ENCODE measurements at places on chromosomes 1 and 21.
A peak's percentile ranks its signal among the peaks of the same experiment; 100 is the strongest.

DNA sequence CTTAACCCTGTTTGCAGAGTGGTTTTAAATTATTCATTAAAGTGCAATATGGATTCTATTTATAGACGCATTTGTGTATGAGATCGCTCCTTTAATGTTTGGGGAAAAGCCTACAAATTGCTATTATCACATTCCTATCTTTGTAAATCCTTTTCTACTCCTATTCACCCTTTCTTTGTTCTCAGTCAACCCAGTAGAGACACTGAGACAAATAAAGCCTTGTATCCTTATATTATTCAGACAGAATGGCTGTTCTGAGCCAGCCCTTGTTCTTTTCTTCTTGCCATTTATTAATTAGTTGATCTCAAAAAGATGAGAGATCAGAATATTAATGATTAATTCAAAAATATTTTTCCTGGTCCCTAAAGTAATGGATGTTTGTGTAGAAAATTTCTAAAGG is 8.4 kb downstream of the PCBP3 start:
- DNase-seq, result no peak

- no peak for DNase-seq
These were observed 206.4 kb upstream of the FOXD3 start for GRCh38 chr1:63116016-63116415.

DNA sequence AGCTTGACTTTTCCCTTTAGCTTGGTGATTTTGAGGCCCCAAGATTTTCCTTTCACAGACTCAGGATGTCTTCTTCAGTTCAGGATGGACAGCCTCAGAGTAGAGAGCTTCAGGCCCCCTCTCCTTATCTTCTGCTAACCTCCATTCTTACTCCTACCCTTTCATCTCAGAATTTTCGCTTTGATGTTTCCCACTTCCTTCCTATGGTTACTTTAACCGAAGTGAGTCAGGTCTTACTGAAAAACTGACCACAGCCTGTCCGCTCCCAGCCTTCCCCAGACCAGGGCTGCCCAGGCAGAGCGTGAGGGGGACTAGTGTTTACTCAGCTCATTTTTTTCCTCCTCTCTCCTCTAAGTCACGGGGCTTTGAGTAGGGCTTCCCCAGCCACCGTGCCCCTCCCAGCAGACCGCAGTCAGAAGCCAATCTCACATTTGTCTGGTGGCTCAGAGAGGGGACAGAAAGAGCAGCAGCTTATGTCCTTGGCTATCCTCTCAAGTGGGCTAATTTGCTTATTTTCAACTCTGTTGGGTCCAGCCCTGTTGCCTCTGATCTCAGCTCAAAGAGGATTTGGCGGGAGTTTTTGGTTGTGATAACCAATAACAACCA is 4.2 kb upstream of the IL19 start:
- peak; percentile 75 for DNase-seq

- no peak for DNase-seq
These were observed 44.1 kb upstream of the KCND3 start for GRCh38 chr1:112033439-112034120.

- no peak for DNase-seq
These were observed 36.8 kb downstream of the MAB21L3 start for GRCh38 chr1:116147972-116148371.

DNA sequence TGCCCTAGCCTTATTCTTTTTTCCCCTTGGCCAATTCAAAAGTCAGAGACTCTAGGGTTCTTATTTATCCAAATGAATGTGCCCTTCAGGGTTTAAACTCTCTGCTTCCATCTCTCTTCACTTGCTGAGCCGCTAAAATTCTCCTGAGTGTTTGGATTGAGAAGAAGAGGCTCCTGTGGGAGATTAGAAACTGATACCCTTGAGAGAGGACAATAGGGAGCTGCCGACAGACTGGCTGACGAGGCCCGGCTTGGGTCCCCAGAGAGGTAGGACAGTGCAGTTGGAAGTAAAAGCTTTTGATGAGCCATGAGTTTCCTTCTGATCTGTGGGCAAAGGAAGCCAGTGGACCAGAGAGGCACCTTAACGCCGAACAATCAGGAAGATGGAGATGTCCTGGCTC is 41.3 kb upstream of the UBE2U start:
- no peak for DNase-seq

- no peak for DNase-seq
These were observed 15.2 kb upstream of the CDCA8 start for GRCh38 chr1:37677143-37677439.

GRCh38 chr1:212401838-212402582 is 12.7 kb downstream of the PACC1 start:
- DNase-seq, result no peak

DNA sequence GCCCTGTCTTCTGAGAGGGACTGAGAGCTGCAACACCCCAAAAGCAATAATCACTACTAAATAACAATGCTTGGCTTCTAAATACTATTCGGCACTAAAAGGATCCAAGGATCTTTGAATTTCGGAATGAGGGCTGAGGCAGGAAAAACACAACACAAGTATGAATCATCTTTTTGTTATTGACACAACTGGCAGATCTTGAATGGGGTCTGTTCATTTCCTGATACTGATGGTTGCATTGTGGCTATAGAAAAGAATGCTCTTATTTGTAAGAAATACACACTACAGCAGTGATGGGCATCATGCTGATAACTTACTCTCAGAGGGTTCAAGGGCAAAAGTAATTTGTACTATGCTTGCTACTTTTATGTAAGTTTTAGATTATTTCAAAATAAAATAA is 149.2 kb upstream of the PLD5 start:
- no peak for DNase-seq

DNA sequence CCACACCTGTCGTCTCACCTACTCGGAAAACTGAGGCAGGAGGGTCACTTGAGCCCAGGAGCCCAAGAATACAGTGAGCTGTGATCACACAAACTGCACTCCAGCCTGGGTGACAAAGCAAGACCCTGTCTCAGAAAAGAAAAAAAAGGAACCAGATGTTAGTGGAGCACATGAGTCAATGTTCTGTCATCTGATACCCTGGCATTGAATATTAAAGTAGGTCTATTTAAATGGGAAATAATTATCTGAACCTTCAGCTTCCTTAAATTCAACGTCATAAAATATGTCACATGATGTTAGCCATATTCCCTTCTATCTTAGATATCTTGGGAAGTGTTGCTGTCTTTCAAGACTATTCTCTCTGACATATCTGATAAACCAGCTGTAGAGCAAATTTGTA is 47.3 kb downstream of the NCAM2 start:
- no peak for DNase-seq

DNA sequence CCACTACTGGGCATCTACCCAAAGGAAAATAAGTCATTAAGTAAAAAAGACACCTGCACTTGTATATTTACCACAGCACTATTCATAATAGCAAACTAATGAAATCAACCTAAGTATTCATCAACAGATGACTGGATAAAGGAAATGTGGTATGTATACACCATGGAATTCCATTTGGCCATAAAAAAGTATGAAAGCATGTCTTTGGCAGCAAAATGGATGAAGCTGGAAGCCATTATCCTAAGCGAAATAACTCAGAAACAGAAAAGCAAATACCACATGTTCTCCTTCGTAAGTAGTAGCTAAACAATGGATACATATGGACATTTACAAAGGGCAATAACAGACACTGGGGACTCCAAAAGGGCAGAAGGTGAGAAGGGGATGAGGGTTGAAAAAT is 485.7 kb upstream of the BRINP3 start:
- no peak for DNase-seq

- DNase-seq, result no peak
These were observed 132.3 kb downstream of the GLIS1 start for GRCh38 chr1:53606651-53607051.

GRCh38 chr1:178434360-178434759 is 62.4 kb downstream of the CLEC20A start:
- no peak for DNase-seq

DNA sequence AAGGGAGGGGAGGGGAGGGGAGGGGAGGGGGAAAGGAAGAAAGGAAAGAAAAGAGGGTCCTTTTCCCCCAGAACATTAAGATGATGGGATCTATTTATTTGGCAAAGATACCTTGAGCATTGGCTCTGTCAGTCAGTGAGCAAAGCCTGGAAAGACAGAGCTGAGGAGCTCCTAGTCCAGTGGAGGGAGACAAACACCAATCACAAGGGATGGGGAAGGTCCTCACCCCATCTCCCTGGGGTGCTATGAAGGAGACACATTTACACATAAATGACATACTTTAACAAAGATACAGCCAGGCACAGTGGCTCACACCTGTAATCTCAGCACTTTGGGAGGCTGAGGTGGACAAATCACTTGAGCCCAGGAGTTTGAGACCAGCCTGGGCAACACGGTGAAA is 154.9 kb upstream of the TIAM1 start:
- no peak for DNase-seq

DNA sequence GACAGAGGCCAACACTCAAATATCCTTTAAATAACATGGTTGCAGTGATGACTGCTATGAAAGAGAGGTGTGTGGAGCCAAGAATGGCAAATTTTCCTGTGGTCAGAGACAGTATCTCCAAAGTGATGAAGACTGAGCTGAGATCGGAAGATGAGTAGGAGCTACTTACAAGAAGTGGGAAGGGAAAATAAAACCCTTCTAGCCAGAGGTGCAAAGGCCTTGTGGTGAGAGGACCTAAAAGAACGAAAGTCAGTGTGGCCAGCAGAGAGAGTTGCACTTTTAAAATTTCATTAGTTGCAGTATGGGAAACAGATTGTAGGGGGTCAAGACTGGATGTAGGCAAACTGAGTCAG is 17.8 kb downstream of the SLAMF7 start:
- DNase-seq, result no peak

DNA sequence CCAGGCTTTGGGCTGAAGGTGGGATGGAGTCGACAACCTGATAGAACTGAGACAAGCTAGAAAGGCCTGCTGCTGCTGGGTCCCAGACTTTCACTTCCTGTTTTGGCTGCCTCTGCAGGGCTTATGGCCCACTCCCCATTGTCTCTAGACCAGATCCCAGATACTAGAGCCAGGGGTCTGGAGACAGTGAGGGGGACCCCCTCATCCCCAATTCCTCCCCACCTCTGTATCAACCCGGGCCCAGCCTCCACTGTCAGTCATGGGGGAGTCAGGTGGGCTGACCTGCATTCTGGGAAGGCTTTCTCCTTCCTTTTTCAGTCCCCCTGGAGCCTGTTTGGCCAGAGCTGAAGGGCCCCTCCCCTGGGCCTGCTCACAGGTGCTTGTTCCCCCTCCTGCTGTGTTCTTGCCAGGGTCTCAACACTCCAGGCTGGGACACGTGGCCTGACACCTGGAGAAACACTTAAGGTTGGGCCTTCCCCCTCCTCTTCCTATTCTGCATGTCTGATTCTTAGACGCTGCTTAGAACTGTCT is 18.0 kb upstream of the ETV3L start:
- DNase-seq, result no peak

GRCh38 chr1:228691926-228692325 is 43.4 kb upstream of the RHOU start:
- no peak for DNase-seq

GRCh38 chr1:209427811-209428210 is 155.7 kb upstream of the CAMK1G start:
- DNase-seq, result no peak

- no peak for DNase-seq
These were observed 77.8 kb downstream of the TIAM1 start for GRCh38 chr21:31266241-31266640.

DNA sequence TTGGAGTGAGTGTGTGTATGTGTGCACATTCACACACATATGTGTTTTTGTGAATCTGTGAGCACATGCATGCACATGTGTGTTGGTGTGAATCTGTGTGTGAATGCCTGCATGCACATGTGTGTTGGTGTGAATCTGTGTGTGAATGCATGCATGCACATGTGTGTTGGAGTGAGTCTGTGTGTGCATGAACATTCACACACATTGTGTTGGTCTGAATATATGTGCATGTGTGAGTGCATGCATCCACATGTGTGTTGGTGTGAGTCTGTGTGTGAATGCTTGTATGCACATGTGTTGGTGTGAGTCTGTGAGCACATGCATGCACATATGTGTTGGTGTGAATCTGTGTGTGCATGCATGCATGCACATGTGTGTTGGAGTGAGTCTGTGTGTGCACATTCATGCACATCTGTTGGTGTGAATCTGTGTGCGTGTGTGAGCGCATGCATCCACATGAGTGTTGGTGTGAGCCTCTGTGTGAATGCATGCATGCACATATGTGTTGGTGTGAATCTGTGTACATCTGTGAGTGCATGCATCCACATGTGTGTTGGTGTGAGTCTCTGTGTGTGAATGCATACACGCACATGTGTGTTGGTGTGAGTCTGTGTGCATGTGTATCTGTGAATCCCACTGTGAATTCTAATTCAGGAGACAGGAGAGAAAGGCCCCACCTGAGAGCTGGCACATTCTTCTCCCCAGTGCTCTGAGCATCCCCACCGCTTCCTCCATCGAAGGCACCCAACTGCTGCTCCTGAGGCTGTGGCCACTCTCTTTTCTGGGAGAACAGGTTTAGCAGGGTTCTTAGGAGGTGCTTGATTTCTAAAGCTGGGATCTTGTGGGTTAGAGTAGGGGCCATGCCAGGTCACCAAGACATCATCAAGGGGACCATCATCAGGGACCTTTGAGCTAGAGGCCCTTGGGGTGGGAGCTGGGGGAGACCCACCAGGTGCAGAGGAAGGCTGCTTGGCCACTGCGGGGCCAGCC is 117.5 kb upstream of the ARHGEF16 start:
- no peak for DNase-seq

- peak; percentile 9 for DNase-seq
These were observed 995 bp downstream of the VASH2 start for GRCh38 chr1:212951126-212951946.

GRCh38 chr1:173276922-173277800 is 70.0 kb upstream of the TNFSF4 start:
- DNase-seq, result no peak

- DNase-seq, result no peak
These were observed 716.4 kb upstream of the ADAMTS5 start for GRCh38 chr21:27683292-27683691.

DNA sequence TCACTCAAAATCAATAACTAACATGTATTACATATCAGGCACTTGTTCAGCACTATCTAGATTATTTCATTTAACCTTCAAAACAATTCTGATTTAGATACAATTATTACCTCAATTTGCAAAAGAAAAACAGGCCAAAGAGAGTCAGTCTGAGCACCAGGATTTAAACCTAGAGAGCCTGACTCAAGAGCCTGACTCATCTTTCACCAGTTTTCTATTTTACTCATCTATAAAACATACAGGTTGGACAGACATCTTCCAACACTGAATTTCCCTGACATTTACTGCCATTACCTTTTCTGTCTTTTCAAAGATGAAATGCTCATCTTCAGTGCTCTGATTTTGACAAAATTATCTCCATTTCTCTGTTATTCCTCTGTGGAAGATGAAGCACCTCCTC is 116.5 kb downstream of the MRPL39 start:
- no peak for DNase-seq
